ENCODE measurements at places on chromosomes 7 and 10.

DNA sequence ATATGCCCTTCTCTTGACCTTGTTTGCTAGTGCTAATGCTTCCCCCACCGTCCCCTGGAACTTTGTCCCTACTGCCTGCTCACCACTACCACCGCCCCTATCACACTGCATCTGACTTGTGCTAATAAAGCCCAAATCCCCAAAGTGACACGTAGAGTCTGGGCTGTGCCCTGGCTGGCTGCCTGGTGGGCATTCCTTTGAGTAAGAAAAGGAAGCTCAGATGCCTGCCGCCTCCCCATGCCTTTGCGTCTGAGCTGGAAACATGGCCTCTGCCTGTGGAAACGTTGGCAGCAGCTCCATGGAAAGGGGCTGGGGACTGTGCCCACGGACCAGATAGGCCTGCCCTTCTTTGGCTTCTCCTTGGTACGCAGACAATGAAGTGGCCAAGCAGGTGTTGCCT lies 138.3 kb downstream of the CYP26A1 start:
- no peak for DNase-seq

- no peak for DNase-seq
Measured at GRCh38 chr10:49253340-49253906, 45.5 kb upstream of the C10orf71 start.

- DNase-seq = no peak
Measured at GRCh38 chr7:55520426-55521140, 51.7 kb downstream of the VOPP1 start.

DNA sequence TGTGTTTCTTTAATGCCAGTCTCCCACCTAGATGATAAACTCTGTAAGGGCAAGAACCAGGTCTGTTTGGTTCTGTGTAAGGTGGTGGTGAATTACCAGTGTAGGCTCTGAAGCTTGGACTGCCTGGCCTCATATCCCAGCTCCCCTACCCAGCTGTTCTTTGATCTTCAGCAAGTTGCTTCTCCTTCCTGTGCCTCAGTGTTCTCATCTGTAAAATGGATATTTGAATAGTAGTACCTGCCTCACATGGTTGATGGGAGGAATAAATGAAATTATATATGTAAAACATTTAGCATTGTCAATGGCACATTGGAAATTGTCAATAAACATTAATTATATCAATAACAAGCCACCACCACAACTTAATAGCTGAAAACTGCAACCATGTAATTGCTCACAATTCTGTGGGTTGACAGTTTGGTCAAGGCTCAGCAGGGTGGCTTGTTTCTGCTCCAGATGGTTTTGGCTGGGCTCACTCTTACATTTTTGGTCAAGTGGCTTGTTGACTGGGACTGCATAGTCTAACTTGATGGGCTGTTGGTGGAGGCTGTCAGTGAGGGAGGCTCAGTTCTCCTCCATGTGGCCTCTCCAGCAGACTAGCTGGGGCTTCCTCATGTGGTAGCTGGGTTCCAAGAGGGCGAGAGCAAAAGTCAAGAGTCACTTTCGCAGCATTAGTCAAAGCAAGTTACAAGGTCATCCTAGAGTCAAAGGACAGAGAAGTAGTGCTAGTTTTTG lies 84.5 kb upstream of the DUSP5 start:
- DNase-seq = no peak

Data from left lobe of liver (tissue), 2 donors.